ENCODE measurements at places on chromosomes 4 and X. TPM values are rescaled to one million over a fixed set of nuclear protein-coding genes. Genes with fewer than 3 reads are reported as not detected.

- no peak for DNase-seq
These were observed 175.6 kb upstream of the MAGEB2 start for GRCh38 chrX:30039768-30040167.

DNA sequence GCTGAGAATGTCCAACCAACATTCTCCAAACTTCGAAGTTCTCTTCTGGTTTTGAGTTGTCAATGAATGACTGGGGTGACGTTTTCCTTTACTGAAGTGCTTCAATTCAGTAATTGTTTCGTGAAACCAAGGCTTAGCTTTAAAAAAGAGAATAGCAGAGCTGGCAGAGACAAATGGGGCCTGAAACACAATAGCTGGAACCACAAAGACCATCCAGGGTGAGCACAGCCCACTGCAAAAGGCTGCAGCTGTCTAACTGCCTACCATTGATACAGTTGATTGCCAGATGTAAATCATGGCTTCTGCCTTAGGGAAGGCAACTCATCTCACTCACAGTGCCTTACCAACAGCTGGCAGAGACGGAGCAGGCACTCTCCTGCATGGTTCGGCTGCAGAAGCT lies 78.7 kb upstream of the ZNF518B start:
- no peak for DNase-seq

DNA sequence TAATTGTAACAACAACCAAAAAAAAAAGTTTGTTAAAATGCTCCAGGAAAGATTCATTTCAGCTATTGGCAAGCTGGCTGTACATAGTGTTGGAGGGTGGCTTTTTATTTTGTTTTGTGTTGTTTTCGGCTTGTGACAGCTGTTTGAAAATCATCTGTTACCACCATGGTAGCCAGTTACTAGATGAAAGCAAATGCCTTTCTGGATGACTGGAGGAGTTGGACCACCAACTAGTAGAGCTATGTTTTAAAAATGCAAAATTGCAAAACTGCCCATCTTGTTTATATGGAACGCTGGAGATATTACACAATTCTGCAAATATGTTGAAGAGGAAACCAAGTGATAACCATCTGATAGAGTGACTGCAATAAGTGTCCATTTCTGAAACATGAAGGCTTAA lies 53.2 kb upstream of the TNIP3 start:
- no peak for DNase-seq

GRCh38 chr4:88418411-88418810 lies 38.5 kb upstream of the HERC5 start:
- no peak for DNase-seq

GRCh38 chrX:19403696-19404095 lies 60.0 kb downstream of the PDHA1 start:
- no peak for DNase-seq

DNA sequence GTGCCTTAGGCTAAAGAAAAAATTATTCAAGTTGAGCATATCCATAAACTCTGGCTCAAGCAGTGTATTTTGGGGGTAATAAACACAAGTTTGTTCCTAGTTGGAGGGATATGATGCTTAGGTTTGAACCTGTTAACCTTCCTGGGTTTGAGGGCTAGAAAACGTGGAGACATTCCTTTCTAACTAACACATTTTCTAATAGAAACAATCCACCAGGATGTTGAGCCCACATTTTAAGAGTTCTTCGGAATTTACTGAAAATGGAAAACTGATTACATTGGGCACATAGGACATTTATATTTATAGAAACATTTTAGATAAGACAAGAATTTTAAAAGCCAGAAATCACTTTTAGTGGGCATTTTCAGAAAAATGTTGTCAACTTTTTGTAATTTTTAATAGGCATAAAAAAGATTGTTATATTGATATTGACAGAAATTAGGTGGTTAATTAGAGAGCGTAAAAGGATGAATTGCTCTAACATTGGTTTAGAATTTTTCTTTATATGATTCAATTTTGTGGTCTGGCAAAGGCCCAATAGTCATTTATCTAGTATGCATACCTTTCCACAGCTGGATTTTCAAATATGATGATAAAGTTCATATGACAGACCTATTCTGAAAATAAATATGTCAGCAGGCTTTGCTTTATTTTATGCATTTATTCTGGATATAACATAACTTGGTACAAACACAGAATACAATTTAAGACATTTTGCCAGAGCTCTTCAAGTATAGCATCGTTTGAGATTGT lies 49.2 kb downstream of the CEP44 start:
- DNase-seq, result no peak

- DNase-seq, result no peak
These were observed 23.2 kb downstream of the IL15 start for GRCh38 chr4:141659539-141659938.

DNA sequence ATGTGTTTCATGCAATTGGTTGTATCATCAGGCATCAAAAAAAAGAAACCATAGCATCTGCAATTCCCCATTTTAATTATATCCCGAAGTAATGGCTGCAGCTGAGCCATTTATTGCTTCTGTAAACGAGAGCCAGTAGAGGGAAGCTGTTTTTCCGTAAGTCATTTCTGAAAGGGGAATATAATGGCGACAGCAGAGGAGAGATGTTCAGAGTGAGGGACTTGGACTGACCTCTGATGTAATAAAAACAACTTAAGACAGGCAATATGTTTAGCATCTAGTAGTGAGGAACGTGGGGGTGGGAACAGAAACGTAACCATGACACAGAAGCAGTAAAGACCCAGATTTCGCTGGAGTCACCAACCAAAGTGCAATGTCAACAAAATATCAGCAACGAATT lies 31.5 kb upstream of the NAA11 start:
- no peak for DNase-seq

DNA sequence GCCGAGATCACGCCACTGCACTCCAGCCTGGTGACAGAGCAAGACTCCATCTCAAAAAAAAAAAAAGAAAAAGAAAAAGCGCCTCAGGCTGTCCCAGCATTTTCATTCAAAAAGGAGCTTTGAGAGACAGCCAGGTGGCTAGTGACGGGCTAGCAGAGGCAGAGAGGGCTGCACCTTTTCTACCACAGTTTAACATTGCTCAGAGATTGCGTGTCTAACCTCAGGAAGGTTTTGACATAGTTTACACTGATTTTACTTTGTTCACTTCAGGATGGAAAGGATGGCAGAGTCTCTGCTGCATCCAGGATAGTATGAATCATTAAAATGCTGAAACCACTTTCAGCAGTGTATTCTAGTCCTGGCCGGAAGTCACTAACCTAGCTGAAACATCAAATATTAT lies 28.1 kb downstream of the ZFP42 start:
- no peak for DNase-seq

- no peak for DNase-seq
These were observed at the start of gene IDUA for GRCh38 chr4:986879-987623. Gene IDUA (plus strand): TSS chr4:987044. CDS start chr4:987085, 41 bp downstream.

DNA sequence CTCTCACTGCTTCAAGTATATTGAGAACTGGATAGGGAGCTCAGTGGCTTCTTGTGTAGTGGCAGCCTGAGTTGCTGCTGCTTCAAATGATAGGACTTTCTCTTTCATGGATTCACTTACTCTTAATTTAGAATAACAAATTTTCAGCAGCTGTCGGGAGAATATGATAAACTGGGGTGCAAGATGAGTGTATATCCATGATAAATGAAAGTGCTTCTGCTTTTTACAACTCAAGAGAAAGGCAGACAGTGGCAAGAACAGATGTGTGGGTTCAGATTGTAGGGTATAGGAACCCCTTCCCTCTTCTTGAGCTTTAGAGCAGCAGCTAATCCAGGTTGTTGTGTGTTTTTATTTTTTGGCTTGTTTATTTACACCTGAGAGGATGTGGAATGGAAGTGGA lies 1.0 kb downstream of the SH3BGRL start:
- DNase-seq, result no peak

DNA sequence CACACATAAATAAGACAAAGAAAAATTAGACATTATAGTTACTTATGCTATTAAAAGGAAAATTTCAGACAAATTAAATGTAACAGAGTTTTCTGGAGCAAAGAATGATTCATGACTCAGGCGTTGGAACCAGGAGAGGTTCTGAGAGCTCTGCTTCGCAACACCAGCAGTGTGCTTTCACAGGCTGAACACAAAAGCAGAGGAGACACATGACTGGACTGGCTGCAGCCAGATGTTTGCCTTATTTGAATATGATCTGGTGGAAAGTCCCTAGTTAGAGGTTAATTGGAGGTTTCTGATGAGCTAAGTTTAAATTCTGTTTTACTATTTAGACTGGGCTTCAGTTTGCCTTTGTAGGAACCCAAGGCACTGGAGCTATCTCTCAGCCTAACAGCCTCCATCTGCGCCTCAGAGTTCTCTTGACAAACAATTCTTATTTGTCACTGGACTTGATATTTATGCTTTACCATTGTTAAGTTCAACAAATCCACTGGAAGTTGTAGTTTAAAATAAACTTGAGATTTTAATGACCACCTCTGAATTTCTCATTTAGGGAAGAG lies 16.2 kb downstream of the BOD1L1 start:
- no peak for DNase-seq

GRCh38 chr4:23382879-23383278 lies 507.0 kb downstream of the PPARGC1A start:
- DNase-seq, result no peak

DNA sequence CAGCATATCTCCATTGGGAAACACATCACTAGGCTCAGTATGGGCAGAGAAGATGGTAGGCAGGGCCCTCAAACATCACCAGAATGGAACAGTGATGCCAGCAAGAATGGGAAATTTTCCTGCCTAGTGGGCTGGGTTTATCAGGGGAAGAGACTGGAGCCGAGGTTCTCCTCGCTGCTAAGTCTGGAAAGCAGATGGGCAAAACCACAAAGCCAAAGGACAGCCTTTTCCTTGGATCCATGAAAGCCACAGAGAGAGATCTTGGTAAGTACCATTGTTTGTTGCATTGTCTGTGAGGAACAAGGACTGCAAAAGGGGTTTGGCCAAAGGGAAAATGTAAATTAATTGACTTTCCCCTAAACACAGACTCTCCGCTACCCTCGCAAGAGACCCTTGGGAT lies 80.1 kb downstream of the ATG4A start:
- DNase-seq, result no peak

- DNase-seq, result no peak
These were observed 57.3 kb downstream of the ABCG2 start for GRCh38 chr4:88101165-88101564.

GRCh38 chr4:28545986-28546385 lies 1685.3 kb downstream of the STIM2 start:
- DNase-seq, result no peak

Gene GPR34
- total RNA-seq, result 54.5 TPM

Gene SFRP2
- 15.6 TPM for total RNA-seq

Gene MXD4
- 118 TPM for total RNA-seq

Gene ZRSR2
- 8.2 TPM for total RNA-seq

Gene HSD17B13
- total RNA-seq, result 1.3 TPM

Gene XIAP
- 27.1 TPM for total RNA-seq

Gene SHROOM4
- 21.8 TPM for total RNA-seq

Gene KLKB1
- total RNA-seq, result 0.84 TPM

Gene ZFYVE28
- 23.8 TPM for total RNA-seq

Data from omental fat pad (tissue), 4 donors.